ENCODE measurements at places on chromosomes 1 and 21.
A peak's percentile ranks its signal among the peaks of the same experiment; 100 is the strongest.

GRCh38 chr1:226624526-226624925 is 76.0 kb downstream of the STUM start:
- H3K27ac ChIP-seq, result no peak overlapping the region
- no peak overlapping the region for H3K4me3 ChIP-seq
- H3K36me3 ChIP-seq, result no peaks in the 10 kb centered on the region
- no peak for DNase-seq
- peaks cover 27% of the 10 kb centered on the region for H3K27me3 ChIP-seq

- DNase-seq, result no peak
- H3K36me3 ChIP-seq, result no peaks in the 10 kb centered on the region
- peaks cover 2% of the 10 kb centered on the region for H3K4me1 ChIP-seq
- no peak overlapping the region for H3K27ac ChIP-seq
Measured at GRCh38 chr1:41328001-41328615, 33.1 kb upstream of the FOXO6 start.

GRCh38 chr1:109255678-109256077 is 6.3 kb downstream of the CELSR2 start:
- no peak overlapping the region for H3K4me3 ChIP-seq
- peaks cover 18% of the 10 kb centered on the region for H3K36me3 ChIP-seq
- H3K27ac ChIP-seq, result peak overlapping the region; percentile 60
- H3K27me3 ChIP-seq, result no peaks in the 10 kb centered on the region
- no peak for DNase-seq

GRCh38 chr1:218383051-218383450 is 37.9 kb downstream of the TGFB2 start:
- H3K27ac ChIP-seq, result peak overlapping the region; percentile 42
- H3K36me3 ChIP-seq, result peaks cover 9% of the 10 kb centered on the region
- peaks cover 32% of the 10 kb centered on the region for H3K4me1 ChIP-seq
- DNase-seq, result no peak
- no peak overlapping the region for H3K4me3 ChIP-seq

DNA sequence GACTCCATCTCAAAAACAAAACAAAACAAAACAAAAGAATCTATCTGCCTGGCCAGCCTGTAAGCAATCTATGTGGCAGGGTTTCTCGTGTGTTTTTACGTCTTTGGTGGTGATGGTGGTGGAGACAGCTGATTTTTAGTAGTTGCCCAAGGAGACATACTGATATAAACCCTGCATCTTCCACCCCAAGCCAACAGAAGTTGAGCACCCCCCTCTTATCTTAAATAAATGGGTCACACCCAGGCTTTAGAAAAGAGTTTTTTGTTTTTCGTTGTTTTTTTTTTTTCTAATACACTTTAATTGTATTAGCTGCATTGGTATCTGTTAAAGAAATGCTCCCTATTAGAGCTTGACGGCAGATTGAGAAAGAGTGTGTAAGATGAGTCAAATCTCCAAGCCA is 134.7 kb downstream of the GLUL start:
- no peak overlapping the region for H3K27ac ChIP-seq
- no peaks in the 10 kb centered on the region for H3K4me1 ChIP-seq
- DNase-seq, result no peak

- no peaks in the 10 kb centered on the region for H3K27me3 ChIP-seq
- no peak for DNase-seq
Measured at GRCh38 chr1:55353707-55354620, 138.8 kb upstream of the USP24 start.

DNA sequence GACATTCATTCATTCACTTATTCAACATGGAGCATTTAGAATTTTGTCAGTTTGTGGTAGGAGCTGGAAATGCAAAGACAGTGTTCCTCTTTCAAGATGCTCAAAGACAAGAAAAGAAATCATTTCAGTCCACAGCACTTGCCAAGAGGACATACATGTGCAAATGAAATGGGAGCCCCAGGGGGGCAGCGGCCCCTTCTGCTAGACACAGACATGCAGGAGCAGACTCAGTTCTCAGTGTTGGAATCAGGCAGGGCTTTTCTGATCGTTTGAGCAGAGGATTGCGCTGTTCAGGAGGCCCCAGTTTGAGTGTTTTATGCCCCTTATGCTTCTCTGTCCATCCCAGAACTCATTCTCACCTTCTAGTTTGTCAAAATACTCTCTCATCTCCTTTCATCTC is 35.6 kb upstream of the VASH2 start:
- DNase-seq, result no peak
- peaks cover 70% of the 10 kb centered on the region for H3K27me3 ChIP-seq
- no peak overlapping the region for H3K4me3 ChIP-seq
- peaks cover 6% of the 10 kb centered on the region for H3K4me1 ChIP-seq
- H3K27ac ChIP-seq, result no peak overlapping the region

GRCh38 chr1:117308311-117308916 is 58.8 kb upstream of the MAN1A2 start:
- no peak overlapping the region for H3K27ac ChIP-seq
- no peaks in the 10 kb centered on the region for H3K36me3 ChIP-seq
- H3K4me1 ChIP-seq, result peaks cover 11% of the 10 kb centered on the region
- H3K4me3 ChIP-seq, result no peak overlapping the region
- no peak for DNase-seq

- H3K27ac ChIP-seq, result no peak overlapping the region
- H3K36me3 ChIP-seq, result no peaks in the 10 kb centered on the region
- no peak overlapping the region for H3K4me3 ChIP-seq
- no peaks in the 10 kb centered on the region for H3K27me3 ChIP-seq
- H3K4me1 ChIP-seq, result no peaks in the 10 kb centered on the region
- no peak for DNase-seq
Measured at GRCh38 chr1:60065199-60065598, 8.4 kb downstream of the C1orf87 start.

GRCh38 chr1:198497326-198498102 is 43.0 kb downstream of the ATP6V1G3 start:
- no peaks in the 10 kb centered on the region for H3K27me3 ChIP-seq
- DNase-seq, result no peak
- H3K4me1 ChIP-seq, result peaks cover 2% of the 10 kb centered on the region
- H3K4me3 ChIP-seq, result no peak overlapping the region

GRCh38 chr1:233603478-233603877 is 10.4 kb upstream of the KCNK1 start:
- no peaks in the 10 kb centered on the region for H3K36me3 ChIP-seq
- DNase-seq, result no peak
- H3K27me3 ChIP-seq, result peaks cover 15% of the 10 kb centered on the region
- H3K4me1 ChIP-seq, result peaks cover 6% of the 10 kb centered on the region
- no peak overlapping the region for H3K4me3 ChIP-seq
- no peak overlapping the region for H3K27ac ChIP-seq

- H3K4me1 ChIP-seq, result peaks cover 32% of the 10 kb centered on the region
- peaks cover 1% of the 10 kb centered on the region for H3K36me3 ChIP-seq
- H3K4me3 ChIP-seq, result no peak overlapping the region
- no peaks in the 10 kb centered on the region for H3K27me3 ChIP-seq
Measured at GRCh38 chr1:154973344-154974101, 958 bp upstream of the CKS1B start.

DNA sequence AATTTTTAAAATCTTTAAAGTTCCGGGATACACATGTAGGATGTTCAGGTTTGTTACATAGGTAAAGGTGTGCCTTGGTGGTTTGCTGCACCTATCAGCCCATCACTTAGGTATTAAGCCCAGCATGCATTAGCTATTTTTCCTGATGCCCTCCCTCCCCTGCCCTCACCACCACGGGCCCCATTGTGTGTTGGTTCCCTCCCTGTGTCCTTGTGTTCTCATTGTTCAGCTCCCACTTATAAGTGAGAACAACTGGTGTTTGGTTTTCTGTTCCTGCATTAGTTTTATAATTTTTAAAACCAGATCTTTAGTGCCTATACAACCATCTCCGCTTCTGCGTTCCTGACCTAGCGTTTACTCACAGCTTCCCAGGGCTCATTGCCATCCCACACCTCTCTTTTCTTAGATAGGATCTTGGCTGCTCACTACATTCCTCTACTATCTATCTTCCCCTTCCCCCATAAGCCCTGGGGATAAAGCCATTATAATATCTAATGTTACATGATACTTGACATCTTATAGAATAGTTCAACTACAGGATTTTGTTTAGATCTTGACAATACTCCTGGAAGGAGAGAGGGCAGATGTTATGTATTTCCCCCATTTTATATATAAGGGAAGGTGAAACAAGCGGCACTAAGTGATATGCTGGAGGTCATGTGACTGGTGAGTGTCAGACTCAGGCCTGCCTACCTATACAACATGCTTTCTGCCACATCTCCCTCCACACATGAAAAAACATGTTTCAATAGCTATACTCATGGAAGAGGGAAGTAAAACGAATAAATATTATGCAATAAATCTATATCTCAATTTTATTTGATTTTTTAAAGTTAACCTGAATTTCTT is 52.3 kb upstream of the DNAJC6 start:
- no peak overlapping the region for H3K4me3 ChIP-seq
- peaks cover 9% of the 10 kb centered on the region for H3K27me3 ChIP-seq
- no peaks in the 10 kb centered on the region for H3K36me3 ChIP-seq
- no peak for DNase-seq
- no peak overlapping the region for H3K27ac ChIP-seq

DNA sequence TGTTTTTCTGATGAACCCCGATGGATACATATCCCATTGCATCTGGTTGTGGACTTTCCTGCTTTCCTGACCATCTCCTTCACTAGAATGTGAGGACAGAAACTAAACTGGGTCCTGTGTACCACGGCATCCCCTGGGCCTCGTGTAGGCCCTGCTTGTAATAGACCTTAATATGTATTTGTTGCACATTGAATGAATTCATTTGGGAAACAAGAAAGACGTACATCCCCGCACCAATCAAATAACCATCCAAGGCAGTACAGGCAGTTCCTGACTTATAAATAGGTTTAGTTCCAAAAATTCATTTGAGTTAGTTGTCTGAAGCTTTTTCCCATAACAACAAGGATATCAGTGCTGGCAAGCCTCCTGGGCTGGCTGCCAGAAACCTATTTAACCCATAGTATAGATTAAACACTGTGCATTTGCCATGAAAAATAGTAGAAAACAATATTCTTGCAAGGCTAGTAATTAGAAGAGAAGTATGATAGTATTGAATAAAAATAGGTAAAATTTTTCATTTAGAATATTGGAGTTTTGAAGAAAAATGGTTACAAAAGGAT is 81.8 kb upstream of the CD34 start:
- no peaks in the 10 kb centered on the region for H3K4me1 ChIP-seq
- H3K27me3 ChIP-seq, result peaks cover 30% of the 10 kb centered on the region
- no peak overlapping the region for H3K27ac ChIP-seq
- H3K4me3 ChIP-seq, result no peak overlapping the region
- H3K36me3 ChIP-seq, result no peaks in the 10 kb centered on the region
- DNase-seq, result no peak

GRCh38 chr1:67482733-67483482 is 52.7 kb upstream of the SERBP1 start:
- DNase-seq, result no peak
- no peak overlapping the region for H3K27ac ChIP-seq
- no peaks in the 10 kb centered on the region for H3K36me3 ChIP-seq
- peaks cover 5% of the 10 kb centered on the region for H3K4me1 ChIP-seq

DNA sequence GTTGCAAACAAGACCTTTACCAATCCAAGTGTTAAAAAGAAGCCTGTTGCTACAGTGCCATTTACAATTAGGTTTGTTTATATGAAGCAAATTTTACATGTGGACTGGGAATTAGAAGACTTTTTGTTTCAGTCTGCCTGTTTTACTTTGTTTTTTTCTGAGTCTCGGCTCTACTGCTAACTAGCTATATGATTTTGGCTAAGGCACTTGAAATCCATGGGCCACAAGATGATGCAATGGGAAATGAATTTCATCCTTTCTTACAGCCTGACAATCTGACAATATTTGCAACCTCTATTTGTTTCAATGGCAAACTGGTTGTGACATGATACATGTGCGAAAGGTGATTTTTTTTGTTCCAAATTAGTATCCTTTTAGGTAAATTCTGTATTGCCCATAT is 3.7 kb upstream of the PEX11B start:
- H3K27me3 ChIP-seq, result no peaks in the 10 kb centered on the region
- H3K4me1 ChIP-seq, result peaks cover 15% of the 10 kb centered on the region
- H3K27ac ChIP-seq, result no peak overlapping the region
- H3K36me3 ChIP-seq, result peaks cover 2% of the 10 kb centered on the region

DNA sequence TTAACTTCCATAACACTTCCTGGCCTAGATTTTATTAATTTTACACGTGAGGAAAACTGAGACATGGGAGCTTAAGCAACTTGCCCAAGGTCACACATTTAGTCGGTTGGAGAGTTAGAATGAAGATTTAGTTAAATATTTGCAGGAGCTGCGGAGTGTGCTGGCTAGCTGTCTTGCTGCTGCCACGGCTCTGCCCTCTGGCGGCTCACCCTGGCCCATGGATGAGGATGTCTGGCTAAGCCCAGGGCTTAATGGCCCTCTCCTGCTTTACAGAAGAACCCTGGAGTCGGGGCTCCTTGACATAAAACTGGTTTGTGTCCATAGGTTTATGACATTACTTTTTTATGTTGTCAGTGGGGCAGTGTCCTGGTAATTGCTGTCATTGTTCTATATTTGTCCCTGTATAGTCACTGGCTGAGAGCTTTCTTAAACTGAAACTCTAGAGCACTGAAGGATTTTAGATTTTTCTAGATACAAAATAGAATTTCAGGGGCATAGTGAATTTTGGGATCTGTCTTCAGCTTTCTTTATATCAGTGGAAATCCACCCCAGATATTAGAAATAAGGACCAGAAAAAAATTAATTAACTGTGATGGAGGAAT is 88.9 kb upstream of the WLS start:
- no peak overlapping the region for H3K4me3 ChIP-seq
- peaks cover 5% of the 10 kb centered on the region for H3K4me1 ChIP-seq
- H3K27ac ChIP-seq, result no peak overlapping the region
- DNase-seq, result peak; percentile 59
- no peaks in the 10 kb centered on the region for H3K27me3 ChIP-seq

DNA sequence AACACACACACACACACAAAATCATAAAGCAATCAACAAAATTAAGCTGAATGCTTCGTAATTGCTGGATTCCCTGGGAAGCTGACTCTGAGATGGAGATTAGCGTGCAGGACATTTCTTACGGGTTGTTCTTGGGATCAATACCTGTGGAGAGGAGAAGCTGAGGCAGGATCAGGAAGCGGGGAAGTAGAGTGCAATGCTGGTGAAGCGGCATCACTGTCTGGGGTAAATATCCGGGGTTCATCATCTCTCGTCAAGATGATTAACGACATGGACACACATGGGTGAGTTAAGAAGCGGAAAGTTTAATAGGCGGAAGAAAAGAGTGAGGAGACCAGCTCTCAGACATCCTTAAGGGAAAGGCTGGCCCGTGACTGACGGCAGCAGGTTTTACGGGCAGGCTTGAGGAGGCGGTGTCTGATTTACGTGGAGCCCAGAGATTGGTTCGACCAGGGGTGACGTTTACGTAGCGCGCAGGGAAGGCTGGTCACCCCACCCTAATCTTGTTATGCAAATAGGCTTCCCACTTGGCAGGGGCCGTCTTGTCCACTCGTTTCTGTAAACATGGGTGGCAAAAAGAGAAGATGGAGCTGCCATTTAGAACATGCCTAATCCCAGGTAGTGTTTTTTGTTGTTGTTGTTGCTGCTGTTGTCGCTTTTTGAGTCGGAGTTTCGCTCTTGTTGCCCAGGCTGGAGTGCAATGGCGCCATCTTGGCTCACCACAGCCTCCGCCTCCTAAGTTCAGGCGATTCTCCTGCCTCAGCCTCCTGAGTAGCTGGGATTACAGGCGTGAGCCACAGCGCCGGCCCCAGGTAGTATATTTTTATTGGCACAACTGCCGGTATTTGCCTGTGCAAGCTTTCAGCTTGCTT is 135.6 kb upstream of the KCNJ15 start:
- DNase-seq, result no peak
- H3K27ac ChIP-seq, result no peak overlapping the region
- H3K36me3 ChIP-seq, result no peaks in the 10 kb centered on the region
- H3K4me1 ChIP-seq, result peaks cover 1% of the 10 kb centered on the region
- H3K4me3 ChIP-seq, result no peak overlapping the region

All from progenitor cell of endocrine pancreas (in vitro differentiated cells).